Pancreas (tissue), 10 donors: ENCODE measurements at places on chromosomes 1 and 21. TPM values are rescaled to one million over a fixed set of nuclear protein-coding genes. Genes with fewer than 3 reads are reported as not detected.

- DNase-seq, result no peak
These were observed 128.5 kb upstream of the EDN2 start for GRCh38 chr1:41612953-41613352.

GRCh38 chr1:77489910-77490309 lies 192.5 kb downstream of the ZZZ3 start:
- DNase-seq, result no peak

- DNase-seq, result no peak
These were observed 115.8 kb upstream of the PBX1 start for GRCh38 chr1:164443166-164443565.

GRCh38 chr1:1307261-1307922 lies 338 bp downstream of the ACAP3 start:
- no peak for DNase-seq

GRCh38 chr1:37752583-37753471 lies 12.1 kb downstream of the EPHA10 start:
- peak; percentile 84 for DNase-seq

DNA sequence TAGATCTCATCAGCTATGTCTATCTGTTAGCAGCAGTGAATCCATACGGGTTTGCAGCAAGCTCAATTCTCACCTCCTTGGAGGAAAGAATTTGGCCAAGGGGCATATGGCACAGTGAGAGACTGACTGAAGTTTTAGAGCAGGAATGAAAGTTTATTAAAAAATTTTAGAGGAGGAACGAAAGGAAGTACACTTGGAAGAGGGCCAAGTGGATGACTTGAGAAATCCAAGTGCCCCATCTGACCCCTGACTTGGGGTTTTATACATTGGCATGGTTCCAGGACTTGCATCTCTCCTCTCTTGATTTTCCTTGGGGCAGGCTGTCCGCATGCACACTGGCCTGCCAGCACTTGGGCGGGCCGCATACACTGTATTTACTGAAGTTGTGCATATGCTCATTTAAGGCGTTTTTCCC lies 9.2 kb upstream of the OSBPL9 start:
- DNase-seq, result no peak

GRCh38 chr21:33185852-33186251 lies 43.9 kb upstream of the IFNAR2 start:
- DNase-seq, result no peak

DNA sequence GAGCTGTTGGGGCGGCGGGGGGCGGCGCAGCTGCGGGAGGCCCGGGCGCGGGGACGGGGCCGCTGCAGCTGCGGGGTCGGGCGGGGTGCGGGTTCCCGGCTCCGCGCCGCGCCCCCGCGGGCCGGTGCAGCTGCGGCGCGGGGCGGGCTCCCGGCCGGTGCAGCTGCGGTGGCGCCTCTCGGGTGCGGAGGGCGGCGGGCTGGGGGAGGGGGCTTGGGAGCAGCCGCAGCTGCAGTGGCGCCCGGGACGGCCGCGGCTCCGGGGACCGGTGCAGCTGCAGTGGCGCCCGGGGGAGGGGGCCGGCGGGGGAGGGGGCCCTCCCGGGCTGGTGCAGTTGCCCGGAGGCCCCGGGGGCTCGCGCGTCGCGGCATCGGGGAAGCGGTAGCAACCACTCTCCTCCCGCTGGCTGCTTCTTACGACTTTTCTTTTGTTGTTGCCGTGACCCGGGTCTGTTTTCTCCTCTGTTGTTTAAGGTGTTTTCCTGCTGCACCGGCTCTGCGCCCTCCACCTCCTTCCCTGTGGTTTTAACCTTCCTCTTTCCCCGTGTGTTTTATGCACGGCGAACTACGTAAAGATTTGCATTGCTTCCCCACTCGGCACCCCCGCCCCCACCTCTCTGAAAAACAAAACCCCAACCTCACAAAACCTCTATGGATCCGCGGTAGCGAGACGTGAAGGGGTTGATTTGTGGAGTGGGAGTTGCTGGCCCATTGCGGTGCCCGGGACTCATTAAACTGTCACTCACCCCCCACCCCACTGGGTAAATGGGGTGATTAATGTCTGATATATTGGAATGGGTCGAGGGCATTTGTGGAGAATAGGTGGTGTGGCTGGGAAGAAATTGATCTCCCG lies 1.7 kb upstream of the ZBTB18 start:
- peak; percentile 83 for DNase-seq

DNA sequence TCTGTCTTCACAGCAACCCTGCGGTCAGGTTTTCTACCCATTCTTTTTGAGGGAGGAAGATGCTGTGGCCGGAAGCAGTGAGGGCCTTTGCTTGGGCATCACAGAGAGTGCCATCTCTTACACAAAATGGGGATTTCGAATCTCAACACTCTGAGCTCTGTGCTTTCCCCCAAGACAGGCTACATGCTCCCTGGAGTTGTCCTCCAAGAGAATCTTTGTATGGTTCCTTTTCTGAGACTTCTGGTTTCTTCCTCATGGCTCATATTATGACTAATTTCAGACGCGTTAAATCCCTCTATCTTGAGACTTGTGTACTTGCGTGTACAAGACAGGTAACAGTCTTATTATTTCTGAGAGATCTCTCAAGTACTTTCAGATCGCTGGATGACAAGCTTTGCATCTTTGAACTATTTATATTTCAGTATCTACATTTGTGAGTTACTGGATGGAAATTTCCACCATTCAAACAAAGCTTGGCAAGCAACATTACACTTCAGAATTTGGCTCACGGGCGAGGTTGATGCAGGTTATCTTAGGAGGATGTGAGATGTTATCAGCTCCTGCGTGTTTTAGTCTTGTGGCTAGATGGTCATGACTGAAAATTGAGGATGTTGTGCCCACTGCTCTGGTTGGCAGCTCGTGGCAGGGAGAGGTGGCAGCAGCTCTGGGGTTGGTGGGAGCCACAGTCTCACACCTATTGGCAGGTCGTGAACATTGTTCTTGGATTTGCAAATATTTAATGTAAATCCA lies 19.4 kb downstream of the ABCG1 start:
- peak; percentile 4 for DNase-seq

GRCh38 chr1:246035060-246035541 lies 472.0 kb downstream of the SMYD3 start:
- no peak for DNase-seq

GRCh38 chr1:26067432-26067911 lies at the start of gene TRIM63:
TRIM63 (minus strand) TSS chr1:26067630; CDS start chr1:26067494, 136 bp downstream.
- DNase-seq, result no peak

DNA sequence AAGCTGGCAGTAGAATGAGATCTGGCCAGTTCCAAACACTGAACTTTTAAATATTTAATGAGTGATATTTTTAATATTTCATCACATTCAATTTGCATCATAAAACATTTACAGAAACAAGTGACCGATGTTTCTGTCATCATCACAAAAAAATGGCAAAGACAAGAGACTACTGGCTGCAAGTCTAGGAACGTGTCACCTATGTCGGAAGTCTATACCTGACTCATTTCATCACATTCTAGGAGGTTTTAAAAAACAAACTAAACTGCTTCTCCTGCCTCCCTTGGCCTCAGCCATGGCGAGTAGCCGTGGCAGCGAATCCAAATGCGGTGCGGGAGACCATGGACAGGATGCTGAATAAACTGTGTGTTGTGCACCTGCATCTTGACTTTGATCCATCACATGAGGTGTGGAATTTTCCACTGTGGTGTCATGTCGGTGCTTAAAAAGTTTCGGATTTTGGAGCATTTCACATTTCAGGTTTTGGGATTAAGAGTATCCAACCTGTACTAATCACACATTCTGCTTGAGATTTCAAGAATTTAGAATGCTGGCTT lies 43.1 kb downstream of the CLSTN1 start:
- DNase-seq, result no peak

GRCh38 chr1:7931446-7931812 lies 9.2 kb downstream of the TNFRSF9 start:
- no peak for DNase-seq

- no peak for DNase-seq
These were observed 50.1 kb downstream of the KLHDC7A start for GRCh38 chr1:18530587-18531502.

DNA sequence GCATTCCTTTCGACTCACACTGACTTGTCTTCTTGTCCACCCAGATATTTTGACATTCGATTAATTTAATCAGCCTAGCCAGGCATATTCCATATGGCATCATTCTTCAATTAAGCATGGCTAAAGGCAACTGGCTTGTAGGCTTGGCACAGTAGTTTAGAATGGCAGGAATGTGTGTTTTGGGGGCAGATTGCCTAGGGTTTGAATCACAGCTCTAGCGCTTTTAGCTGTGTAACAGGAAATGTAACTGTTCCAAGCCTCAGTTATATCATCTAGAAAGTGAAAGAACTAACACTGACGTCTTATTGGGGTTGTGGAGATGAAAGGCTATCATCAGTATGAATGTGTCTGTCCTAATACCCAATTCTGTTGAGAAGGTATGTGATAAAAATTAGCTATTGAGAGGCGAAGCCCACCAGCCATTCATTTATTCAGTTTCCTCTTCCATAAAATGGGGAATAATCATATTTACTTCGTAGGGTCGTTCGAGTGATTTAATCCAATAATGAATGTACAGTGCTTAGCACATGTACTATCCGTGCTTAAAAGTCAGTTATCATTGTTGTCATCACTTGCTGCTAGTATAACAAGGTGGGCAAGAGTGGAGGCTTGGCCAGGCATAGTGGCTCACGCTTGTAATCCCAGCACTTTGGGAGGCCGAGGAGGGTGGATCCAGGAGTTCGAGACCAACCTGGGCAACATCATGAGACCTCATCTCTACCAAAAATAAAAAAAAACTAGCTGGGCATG lies 41.6 kb upstream of the GRHL3 start:
- no peak for DNase-seq

GRCh38 chr1:25001125-25001915 lies 71.2 kb upstream of the RUNX3 start:
- DNase-seq, result no peak

DNA sequence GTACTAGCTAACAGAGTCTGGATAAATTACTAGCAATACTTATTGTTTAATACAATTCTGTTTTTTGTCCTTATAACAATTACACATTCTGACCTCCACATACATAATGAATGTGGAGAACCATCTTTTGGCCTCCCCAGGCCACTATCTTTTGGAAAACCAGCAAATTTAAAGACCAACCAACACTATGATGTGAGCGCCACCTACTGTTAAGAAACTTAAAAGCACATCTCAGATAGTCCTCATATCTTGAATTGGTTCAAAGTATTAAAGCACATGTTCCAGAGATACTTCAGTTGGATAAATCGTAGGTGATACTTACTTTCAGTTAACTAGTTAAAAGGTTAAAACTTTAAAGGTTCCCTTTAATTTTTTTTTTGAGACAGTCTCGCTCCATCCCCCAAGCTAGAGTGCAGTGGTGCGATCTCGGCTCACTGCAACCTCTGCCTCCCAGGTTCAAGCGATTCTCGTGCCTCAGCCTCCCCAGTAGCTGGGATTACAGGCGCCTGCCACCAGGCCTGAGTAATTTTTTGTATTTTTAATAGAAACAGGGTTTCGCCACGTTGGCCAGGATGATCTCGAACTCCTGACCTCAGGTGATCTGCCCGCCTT lies 29.3 kb upstream of the USP1 start:
- no peak for DNase-seq

GRCh38 chr1:233905416-233906051 lies 1.1 kb downstream of the SLC35F3 start:
- DNase-seq, result peak; percentile 42

DNA sequence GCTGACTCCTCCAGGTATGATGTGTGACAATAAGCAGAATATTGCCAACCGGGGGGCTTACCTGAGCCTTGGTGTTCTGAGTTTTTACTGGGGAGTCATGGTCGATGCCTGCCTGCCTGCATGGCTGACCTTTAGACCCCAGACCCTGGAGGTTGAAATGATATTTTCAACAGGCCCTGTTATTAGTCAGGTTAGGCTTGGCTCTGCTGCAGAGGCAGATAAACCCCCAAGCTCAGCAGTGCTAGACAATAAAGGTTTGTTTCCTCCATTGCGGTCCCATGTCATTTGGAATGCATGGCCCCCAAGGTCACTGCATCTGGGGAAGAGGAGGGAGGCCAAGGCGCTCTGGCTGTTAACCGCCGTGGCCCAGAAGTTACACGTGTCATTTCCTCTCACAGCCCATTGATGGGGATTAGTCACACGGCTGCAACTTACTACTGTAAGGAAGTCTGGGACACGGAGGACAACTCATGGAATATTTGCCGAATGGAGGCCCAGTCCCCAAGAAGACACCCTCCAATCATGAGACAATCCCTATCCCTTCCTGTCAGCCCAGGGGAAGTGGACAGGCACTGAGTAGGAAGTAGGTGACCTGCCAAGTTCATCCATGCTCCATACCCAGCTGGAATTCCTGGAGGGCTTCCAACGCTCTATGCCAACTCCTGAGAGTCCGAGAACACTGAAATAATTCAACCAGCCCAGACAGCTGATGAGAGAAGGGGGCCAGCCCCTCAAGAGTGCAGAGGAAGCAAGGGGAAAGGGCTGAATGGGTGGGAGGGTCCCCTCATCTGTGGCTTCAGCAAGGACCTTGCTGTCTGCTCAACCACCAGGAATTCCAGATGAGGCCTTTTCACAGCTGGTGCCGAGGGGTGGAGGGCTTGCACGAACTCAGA lies 97.3 kb downstream of the TAS1R2 start:
- no peak for DNase-seq

DNA sequence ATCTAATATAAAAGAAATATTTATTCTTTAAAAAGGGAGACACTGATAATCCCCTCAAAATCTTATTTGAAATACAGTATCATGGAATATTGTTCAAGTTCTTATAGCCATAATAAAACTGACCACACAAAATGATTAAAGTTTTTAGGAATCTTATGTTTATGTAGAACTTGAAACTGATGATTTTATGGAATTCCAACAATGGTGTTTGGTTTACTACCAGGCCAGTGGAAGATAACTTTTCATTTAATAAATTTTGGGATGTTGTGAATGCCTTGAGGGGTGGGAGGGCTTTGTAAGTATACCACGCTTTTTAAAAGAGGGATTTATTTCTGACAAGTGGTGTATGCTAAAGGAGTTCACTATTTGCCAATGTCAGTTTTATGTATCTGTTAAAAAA lies 87.7 kb downstream of the RAB3GAP2 start:
- DNase-seq, result no peak

DNA sequence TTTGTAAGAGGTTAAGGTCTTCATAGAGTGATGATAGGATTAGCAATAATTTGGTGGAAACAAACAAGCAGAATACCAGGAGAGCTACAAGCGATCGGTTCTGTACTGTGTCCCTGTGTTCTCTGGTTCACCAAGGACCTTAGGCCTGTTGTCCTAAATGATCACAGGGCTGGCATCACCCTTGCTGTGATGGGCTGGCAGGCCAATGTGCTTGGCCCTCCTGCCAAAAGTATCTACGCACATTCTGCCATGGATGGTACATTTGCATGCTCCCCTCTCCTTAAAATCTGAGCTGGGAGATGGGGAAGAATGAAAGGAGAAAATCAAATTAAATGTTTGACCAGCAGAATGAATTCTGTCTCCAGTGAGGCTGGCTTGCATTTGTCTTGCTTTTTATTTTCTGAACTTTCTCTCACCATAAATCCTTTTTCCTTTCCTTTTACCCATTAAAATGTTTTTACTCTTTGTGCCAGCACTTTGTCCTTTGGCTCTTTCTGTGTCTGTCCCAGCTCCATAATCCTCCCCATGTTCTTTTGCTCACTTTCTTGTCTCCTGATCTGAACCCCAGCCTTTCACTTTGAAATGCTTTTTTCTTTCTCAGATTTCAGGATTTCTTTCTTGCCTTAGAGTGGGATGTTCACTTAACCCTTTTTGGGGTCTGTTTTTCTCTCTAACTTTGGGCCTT lies 51.7 kb downstream of the PBX1 start:
- DNase-seq, result no peak

GMEB1 gene
- 3.6 TPM for total RNA-seq

FCGR1A gene
- total RNA-seq, result 1.9 TPM

ARHGEF16 gene
- 8.2 TPM for total RNA-seq

TEKT2 gene
- 1.4 TPM for total RNA-seq

KRTAP23-1 gene
- total RNA-seq, result not detected

ICOSLG gene
- 0.55 TPM for total RNA-seq

RAVER2 gene
- total RNA-seq, result 3.3 TPM

MYOG gene
- total RNA-seq, result not detected

PTPRC gene
- total RNA-seq, result 20.5 TPM
